ENCODE measurements at places on chromosomes 3 and 15. TPM values are rescaled to one million over a fixed set of nuclear protein-coding genes. Genes with fewer than 3 reads are reported as not detected.

The CFAP100 gene
- not detected for total RNA-seq

The COL6A6 gene
- total RNA-seq = 5.0 TPM

The SLC28A2 gene
- total RNA-seq = not detected

The RNF7 gene
- 89.5 TPM for total RNA-seq

The PLA2G4E gene
- not detected for total RNA-seq

The CLDN16 gene
- total RNA-seq = not detected

The ZDHHC23 gene
- not detected for total RNA-seq

The TMEM45A gene
- total RNA-seq = 93.9 TPM

The GP5 gene
- total RNA-seq = under 0.01 TPM

The SATB1 gene
- total RNA-seq = 8.3 TPM

The AMIGO3 gene
- not detected for total RNA-seq

The CLRN1 gene
- total RNA-seq = not detected

The ZIC4 gene
- not detected for total RNA-seq

The LMAN1L gene
- not detected for total RNA-seq

The FGF7 gene
- total RNA-seq = 42.9 TPM

The ACTRT3 gene
- 6.5 TPM for total RNA-seq

The SEMA3B gene
- 10.6 TPM for total RNA-seq

The ACAP2 gene
- total RNA-seq = 29.4 TPM

The FETUB gene
- not detected for total RNA-seq

The C2CD4A gene
- 0.12 TPM for total RNA-seq

The PPP1R14D gene
- not detected for total RNA-seq

The GOLGA8O gene
- total RNA-seq = under 0.01 TPM

The CACNA2D3 gene
- total RNA-seq = not detected

The CLEC3B gene
- 119 TPM for total RNA-seq

The BTLA gene
- total RNA-seq = not detected

The PTH1R gene
- 11.8 TPM for total RNA-seq

The ACSBG1 gene
- 0.12 TPM for total RNA-seq

The MUC20 gene
- not detected for total RNA-seq

The CHRFAM7A gene
- not detected for total RNA-seq

The SETMAR gene
- total RNA-seq = 15.0 TPM

The SAMD7 gene
- not detected for total RNA-seq

The CHRNB4 gene
- not detected for total RNA-seq

The NOX5 gene
- not detected for total RNA-seq

The VWA5B2 gene
- not detected for total RNA-seq

The PRSS50 gene
- total RNA-seq = not detected

The PAQR5 gene
- total RNA-seq = 0.17 TPM

The COL6A5 gene
- total RNA-seq = not detected

The VPS13C gene
- 23.2 TPM for total RNA-seq

The DISP2 gene
- total RNA-seq = 0.23 TPM

The PLCB2 gene
- total RNA-seq = 0.23 TPM

The CHRM5 gene
- under 0.01 TPM for total RNA-seq

The SCAANT1 gene
- total RNA-seq = not detected

The BMF gene
- total RNA-seq = 10.6 TPM

The SUSD5 gene
- total RNA-seq = 4.8 TPM

All from pericardium fibroblast (primary cell).